Hindlimb muscle (tissue), 1 donor: ENCODE measurements at places on chromosomes 2 and 18.

DNA sequence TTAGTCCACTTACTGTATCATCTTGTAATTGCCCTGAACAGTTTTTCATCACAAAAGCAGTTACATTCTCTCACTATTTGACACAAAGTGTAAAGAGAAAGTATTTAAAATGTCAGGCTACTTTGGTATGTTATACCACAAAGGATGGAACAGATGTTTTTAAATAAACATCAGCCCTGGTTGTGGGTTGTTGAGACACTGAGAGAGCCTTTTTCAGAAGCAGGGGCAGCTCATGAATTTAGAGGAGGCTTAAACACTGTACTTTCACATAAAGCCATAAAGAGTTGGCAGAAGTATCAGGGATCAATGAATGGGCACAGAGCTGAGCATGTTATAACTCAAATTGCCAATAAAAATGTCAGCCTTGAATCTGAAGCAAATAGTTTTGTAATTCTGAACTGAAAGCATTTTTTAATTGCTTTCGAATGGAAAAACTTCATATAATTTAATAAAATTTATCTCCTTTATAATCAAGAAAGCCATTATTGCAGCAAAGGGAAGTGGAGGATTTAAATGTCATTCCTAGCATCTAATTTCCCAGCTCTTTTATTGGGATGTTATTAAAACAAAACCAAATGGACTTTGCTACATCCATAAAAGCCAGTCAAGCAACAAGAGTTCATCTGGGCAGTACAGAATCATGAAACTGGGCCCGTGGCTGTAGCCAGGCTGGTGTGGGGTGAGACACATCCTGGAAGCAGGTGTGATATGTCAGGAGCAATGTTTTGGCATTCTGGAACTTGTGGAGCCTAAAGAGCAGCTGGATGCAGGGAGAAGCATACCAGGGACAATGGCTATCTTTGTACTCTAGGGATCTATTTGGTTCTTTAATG is 95.1 kb upstream of the NT5C1B start:
- no peak for DNase-seq

- no peak for DNase-seq
Observed at GRCh38 chr18:75178376-75178775, 30.6 kb downstream of the PTGR3 start.

DNA sequence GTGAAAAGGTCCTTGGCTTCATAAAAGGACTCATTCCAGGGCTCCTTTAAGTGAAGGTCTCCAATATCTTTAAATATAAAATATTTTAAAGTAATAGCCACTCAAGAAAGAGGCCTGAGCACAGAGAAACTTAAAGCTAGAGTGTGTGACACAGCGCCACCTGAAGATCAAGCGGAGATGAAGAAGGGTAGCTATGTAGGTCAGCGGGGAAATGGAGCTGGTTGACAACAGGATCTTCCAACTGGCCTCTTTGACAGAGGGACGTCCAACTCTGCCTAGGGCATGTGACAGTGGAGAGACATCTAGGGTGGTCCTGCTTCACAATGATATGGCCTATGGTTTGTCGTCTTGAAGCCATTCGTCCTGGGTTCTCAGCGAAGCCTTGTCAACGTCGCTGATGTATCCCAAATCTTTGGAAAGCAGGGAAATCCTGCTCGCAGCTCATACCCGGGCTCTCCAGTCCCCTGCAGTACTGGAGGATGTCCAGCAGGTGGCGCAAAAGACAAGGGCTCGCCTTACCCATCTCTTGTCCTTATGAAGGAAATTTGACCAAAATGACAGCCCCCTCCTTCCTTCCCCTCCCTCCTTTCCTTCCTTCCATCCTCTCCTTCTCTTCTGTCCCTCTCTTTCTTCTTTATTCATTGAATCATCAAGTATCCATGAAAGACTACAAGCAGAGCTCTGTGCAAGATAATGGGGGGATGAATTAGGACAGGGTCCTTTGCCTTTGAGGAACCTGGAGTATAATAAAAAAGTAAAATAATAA is 59.6 kb downstream of the LONRF2 start:
- DNase-seq: peak; percentile 49

DNA sequence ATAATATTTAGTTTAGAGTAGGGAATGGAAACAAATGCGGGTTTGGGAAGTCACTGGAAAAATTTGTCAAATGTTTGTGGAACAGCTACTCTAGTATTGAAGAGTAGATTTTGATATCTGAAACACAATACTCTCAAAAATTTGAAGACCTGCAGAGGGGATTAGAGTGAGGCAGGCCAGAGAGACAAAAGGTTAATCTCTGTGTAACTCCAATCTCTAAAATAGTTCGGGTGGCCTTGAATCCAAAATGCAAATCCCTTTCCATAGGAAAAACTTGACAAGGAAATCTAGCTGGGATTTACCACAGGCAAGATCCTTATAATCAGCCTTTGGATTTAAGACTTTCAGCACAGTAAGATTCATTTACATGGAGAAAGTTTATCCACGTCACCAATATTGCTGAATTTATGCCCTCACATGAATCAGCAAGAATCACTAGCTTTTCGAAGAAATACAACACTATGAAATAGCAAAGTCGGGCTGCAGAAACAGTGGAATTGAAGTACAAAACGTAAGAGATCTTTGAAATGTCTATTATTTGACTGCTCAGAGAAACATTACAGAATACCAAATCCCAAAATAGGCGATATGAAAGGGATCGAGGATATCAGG is 423.7 kb upstream of the ZNF804A start:
- DNase-seq: no peak

DNA sequence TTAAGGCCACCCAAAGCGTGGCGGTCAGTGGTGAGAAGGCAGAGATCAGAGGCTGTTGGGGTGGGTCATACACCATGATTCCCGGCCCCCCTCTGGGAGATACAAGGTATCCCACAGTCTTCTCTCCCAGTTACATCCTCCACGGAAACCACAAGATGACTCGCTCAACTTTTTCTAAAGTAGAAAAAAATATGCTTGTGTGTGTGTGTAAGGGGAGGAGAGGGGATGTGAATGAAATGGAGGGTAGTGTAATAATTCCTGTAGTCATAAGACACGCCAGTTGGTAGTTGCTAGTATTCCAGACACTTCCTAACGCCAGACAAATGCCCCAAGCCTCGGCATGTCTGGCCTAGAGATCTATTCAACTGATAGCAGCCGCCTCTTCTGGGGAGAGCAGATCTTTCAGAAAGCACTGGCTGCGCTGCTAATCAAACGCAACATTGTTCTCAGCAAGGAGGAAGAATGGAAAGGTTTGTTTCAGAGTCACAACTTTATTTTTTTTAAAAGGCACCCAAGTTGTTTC is 143.5 kb downstream of the TGIF1 start:
- DNase-seq: no peak

DNA sequence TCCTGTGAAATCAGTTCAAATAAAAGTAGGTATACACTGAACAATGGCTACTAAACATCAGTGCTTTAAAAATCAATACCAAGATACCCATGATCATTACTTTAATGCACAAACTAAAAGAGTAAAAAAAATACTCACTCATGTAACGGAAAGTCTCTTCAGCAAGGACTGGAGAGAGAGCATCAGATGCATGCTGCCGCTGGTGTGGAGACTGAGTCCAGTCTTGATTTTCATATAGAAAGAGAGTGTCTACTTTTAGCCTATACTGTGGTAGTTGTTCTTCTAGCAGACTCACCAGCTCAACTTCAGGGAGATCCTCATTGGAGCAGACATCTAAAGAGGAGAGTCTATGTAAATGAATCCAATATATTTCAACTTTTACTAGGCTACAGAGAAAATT is 44.0 kb downstream of the TRAK2 start:
- DNase-seq: no peak

DNA sequence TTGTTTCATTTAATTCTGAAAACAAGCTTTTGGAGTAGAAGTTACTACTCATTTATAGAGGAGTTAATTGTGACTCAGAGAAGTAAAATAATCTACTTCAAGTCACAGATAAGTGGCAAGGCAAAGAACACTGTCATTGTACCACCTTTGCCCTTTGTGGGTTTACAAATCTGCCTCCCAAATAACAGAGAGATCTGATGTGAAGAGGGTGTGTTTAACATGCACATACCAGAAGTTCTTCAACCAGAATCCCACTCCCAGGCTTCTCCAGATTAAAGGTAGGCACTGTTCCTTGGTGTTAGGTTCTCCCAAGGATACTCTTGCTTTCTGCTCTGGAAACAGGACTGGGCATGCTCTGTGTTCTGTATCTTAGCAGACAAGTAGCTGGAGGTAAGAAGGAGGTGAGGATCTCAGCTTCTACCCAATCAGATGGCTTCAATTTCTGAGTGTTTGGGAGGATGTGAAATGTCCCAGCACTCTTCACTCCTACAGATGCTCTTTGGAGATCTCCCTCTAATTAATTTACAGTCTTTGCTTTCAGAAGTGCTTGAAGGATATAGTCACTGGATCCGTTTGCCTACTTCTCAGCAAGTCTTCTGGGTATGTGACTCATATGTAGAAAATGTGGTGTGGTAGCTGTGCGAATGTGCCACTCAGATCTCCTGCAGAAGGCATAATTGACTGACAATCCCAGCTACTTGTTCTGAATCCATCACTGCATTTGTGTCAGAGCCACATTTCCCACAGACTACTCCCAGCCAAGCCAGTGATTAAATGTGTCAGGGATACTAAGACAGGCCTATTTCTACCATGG is 111.1 kb downstream of the KLHL14 start:
- no peak for DNase-seq

GRCh38 chr2:23595601-23596251 is 210.7 kb downstream of the KLHL29 start:
- no peak for DNase-seq

DNA sequence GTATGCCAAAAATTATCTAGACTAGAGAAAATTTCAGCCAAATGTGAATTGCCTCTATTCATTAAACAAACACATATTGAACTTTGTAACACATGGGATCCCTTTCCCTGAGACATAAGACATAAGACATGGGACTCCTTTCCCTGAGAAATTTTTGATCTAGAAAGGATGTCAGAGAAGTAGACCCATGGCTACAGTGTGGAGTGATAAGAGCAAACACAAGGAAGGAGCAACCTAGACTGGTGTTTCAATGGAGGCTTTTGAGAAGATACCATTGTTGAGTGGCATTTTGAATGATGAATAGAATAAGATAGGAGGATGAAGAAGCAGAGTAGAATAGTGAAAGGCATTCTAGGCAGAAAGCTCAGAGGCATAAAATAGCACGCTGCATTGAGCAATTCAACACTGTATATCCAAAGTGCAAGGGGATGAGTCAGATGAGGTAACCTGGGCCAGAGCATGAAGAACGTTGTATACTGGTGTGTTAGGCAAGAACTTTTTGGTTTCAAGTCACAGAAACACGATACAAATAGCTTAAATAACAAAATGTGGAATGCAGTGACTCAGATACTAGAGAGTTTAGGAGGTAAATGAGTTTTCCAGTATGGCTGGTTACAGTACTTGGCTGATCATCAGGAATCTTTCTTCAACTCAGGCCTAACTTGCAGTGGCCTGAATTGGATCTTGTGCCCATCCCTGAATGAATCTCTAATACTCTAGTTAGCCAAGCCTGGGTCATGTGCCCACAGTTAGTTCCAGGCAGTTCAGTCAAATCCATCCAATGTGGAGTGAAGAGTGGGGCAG is 129.8 kb upstream of the TANK start:
- peak; percentile 36 for DNase-seq

GRCh38 chr2:230643576-230644291 is 68.9 kb upstream of the CAB39 start:
- DNase-seq: no peak

GRCh38 chr2:196233805-196234475 is 62.6 kb upstream of the STK17B start:
- no peak for DNase-seq

GRCh38 chr2:9842487-9843228 is 616 bp upstream of the TAF1B start:
- DNase-seq: no peak

DNA sequence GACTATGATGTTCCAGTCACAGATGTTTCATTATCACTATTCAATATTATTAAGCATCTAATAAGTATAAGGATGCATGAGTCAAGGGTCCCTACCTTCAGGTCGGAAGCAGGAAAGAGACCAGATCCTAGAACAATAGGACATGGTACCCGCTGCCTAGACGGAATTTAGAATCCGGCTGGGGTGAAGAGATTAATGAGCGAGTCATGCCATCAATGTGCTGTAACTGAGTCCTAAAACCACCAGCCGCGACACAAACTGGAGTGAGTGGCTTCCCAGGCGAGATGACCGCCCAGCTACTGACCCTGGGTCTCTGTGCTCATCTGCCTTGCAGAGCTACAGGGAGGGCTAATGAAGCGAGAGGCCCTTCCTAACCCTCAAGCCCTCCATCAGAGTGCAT is 73.6 kb downstream of the DNMT3A start:
- DNase-seq: no peak

- no peak for DNase-seq
Observed at GRCh38 chr2:96143231-96143847, 1.9 kb downstream of the DUSP2 start.

GRCh38 chr2:85428343-85428881 is 9.9 kb downstream of the SH2D6 start:
- DNase-seq: no peak

GRCh38 chr2:169415233-169415748 is 53.0 kb upstream of the LRP2 start:
- DNase-seq: no peak

DNA sequence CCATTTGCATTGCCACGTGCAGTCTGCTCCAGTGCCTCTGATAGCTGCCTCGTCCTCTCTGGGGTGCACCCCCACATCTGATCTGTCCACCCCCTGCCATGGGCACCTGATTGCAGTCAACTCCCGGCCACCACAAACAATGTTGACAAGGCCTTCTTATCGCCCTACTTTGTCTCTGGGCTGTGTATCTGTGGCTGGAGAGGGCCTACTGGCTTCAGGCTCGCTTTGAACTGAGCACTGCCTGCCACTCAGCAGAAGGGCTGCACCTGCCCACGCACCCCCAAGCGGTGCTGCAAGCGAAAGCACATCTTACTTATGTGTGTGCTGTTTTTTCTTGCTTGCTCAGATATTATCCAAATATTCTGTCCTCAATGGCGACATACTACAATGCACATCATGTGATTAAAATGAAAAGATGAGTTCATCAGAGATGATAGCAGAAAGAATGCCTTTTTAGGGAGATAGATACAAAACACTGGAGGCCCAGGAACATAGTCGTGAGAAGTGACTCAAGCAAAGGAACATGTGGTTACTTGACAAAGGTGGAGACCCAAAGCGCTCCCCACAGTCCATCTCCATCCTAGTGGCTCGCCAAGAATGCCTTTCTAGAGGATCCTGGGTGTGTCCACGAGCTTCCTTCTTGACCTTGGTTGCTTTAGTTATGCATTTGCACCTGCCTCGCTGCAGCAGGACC is 28.8 kb downstream of the FBLN7 start:
- DNase-seq: no peak

DNA sequence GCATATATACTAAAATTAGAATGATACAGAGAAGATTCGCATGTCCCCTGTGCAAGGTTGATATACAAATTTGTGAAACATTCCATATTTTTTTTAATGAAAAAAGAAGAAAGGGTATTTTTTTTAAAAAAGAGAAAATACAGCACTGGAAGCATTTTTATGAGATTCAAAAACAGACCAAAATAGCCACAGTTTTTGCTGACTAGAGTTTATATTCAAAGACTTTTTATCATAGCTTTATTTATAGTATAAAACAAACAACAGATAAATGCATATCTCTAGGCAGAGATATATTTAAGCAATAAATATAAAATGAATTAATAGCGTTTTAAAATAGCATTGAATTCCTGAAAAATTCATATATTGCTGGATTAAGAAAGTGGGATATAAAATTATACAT is 436.5 kb upstream of the ACVR2A start:
- no peak for DNase-seq
